Hepatocyte (in vitro differentiated cells): ENCODE measurements at places on chromosomes 11 and 22.

- DNase-seq, result no peak
Measured at GRCh38 chr22:27538666-27539065, 262.9 kb downstream of the MN1 start.

DNA sequence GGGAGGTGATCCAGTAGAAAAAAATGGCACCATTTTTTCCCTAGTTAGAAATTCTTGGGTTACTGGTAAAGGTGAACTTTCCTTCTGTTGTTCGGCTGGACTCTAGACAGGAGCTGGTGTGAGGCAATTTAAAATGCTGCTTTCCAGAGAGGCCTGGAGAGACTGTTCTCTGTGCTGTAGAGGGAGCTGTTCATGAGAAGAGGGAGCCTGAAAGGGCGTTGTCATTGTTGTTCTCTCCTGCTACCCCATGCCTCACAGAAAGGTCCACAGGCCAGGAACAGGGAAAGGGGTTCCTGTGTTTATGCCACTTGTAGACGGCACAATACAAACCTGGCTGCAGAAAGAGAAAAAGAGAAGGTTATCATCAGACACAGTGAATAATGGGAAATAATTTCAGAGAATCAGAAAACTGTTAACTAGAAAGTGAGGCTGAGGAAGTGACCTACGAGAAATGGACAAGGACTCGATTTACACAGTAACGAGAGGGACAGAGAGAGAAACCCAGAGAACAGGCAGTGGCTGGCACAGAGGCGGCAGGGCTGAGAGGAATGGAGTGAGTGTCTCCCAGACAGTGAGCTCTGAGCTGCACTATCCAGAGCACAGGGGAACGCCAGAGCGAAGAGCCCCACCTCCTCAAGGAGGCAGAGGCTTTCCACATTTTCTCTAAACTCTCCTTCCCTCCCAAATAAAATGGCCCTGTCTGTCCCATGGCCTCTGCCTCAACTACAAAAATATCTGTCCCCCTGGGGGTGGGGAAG is 109.2 kb downstream of the RRM1 start:
- DNase-seq, result no peak

DNA sequence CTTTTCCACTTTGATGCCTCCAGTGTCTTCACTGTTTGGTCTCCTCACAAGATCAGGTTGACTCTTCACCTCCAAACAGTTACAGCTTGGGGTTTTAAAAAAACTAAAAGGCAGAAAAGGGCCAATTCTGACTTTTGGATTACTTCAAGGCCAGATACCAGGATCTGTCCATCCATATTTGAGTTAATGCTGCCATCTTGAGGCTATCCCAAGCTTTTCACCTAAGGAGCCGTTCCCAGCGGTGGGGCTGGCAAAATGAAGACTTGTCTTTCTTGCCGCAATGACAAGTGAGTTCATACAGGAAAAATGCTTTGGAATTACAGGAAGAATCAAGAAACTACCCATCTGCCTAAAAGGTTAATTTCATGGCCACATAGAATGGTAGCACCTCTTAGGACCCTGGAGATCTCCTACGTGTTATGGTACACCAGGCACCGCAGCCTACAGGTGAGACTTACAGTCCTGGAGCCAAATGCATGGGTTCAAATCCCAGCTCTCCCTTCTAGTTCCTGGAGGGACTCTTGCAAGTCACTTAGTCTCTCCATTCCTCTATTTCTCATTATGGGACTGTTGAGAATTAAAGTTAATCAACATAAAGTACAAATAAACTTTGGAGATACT is 6.0 kb upstream of the OR5B21 start:
- peak; percentile 73 for DNase-seq

DNA sequence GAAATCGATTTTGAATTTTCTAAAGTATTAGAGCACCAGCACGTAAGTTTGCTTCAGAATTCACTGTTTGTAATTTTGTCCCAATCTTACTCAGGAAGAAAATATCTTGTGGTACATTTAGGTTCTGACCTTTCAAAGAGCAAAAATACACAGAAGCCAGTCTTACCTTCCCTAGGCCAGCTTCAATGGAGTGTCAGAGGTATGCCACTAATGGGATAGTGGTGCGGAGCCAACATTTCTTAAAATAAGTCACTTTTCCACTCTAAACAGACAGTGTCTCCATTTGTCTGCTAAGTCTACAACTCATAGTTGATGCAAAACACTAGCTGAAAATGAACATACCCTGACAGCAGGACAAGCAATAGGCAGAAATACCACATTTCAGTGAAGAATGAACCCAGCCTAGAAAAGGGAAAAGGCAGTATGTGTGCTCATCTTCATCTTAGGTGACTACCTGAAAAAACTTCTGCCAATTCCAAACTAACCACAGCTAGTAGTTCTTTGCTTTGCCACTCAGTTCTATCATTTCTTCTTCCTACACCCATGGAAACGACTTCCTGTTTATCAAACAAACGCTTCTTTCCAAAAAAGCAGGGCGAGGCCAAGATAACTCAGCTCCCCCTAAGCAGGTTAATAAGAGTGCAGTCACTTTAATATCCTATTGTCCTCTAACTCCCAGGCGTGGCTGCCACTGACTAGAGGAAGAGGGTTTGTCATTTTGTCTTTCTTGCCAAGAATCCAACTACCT is 94.0 kb upstream of the APOA1 start:
- DNase-seq, result no peak

- peak; percentile 23 for DNase-seq
Measured at GRCh38 chr11:70048279-70049024, 29.7 kb upstream of the ANO1 start.

- DNase-seq, result no peak
Measured at GRCh38 chr22:16838073-16838472, 12.9 kb upstream of the XKR3 start.

DNA sequence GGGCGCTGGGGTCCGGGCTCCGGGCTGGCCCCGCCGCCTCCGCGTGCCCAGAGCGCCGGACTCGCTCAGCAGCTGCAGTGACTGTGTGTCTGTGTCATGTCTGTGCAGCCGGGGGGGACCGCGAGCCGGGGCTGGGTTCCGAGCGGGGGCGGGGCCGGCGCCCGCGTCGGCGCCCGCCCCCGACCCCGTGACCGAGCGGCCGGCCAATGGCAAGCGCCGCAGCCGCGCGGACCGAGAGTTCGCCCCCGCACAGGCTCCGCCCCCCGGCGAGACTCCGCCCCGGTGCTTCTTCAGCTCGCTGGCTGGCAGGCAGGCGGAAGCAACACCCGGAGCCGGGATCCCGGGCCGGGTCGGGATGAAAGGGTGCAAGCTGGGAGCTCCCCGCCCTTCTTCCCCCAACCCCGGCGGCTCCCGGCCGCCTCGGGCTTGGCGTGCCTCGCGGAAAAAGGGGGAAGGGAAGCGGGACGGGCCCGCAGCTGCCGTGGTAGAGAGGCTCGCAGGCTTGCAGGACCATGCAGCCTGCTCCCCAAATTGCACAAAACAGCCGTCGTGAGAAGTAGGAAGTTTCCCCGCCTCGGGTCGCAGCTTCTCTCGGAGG is 750 bp upstream of the LARGE1 start:
- peak; percentile 99 for DNase-seq

DNA sequence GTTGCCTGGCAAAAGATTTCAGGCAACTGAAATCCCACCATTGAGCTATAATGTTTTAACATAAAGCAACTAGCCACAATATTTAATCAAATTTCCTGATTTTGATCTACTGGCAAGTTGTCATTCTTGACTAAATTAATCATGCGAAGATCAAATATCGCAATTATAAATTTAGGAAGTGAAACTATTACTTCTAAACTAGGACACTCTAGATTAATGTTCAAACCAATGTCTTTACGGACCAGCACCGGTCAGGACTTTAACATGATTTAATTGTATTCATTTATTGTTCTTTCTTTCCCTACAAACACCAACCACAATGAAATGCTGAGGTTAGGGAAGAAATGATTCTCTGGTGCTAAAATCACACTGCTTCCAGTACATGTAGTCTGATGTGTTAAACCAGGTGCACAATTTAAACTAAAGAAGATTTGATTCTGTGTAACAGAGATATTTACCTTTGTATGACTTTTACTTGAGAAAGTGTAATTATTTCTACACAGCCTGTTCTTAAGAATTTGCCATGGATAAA is 14.9 kb downstream of the GAS2 start:
- no peak for DNase-seq

- peak; percentile 48 for DNase-seq
Measured at GRCh38 chr11:64165481-64165841, 452 bp downstream of the MACROD1 start.

DNA sequence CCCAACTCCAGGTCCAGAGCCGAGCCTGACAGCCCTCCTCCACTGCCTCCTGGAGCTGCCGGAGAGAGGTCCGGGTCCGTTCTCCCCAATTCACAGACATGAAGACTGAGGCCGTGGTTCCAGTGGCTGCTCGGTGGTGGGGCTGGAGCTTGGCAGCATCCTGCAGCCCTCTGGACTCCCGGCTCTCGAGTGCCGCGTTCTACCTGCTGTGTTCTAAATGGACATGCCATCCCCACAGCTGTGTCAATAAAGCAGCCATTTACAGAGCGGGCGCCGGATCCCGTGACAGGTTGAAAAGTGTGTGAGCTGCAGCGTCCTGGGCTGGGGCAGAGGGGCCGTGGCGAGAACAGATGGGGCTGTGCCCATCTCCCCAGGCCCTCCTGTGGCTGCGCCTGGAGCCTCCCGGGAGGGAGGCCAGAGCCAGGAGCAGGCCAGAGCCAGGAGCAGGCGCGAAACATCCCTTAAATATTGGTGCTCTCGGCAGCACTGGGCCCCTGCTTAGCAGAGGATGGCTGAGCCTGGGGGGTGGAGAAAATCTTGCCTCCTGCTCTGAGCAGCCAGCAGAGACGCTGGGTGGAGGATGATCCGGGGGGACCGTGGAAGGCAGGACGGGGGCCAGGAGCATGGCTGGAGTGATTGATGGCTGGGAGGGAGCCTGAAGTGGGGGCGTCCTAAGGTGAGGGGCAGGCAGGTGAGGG is 46.2 kb downstream of the FLRT1 start:
- DNase-seq, result no peak

DNA sequence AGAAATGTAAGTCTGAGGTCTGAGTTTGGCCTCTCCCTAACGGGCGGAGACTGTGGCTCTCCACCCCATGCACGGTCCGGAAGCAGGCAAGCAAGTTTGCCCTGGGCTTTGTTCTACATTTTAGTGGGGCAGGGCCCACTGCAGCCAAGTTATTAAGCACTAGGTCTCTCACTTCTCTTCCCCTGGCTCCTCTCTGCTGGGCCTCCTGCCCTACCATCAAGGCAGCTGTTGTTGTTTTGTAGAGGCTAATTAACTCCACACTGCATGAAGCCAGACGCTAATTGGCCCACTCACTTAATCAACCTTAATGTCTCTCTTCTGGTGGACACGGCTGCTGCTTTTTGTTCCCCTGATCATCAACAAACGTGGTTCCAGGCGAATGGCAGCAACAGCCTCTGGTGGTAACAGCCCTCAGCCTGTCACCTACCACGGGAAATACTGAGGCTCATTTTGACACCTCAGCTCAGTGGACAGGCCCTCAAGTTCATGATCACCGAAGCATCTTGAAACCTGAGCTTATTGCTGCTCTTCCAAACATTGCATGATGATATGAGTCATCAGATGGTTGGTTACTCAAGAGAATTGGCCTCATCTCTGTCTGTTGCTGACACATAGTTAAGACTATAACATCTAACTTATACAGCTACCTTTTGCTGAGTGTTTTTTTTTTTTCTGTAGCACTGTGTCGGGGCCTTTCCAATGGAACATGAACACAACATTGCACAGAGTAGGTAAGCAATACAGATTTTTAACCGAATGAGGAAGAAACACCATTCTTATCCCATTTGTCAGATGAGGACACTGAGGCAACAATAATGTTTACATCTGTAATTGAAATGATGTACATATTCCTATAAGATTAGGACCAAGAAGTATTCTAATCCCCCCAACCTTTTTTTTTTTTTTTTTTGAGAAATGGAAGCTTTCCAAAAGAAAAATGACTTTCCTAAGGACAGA is 20.8 kb upstream of the LMO2 start:
- peak; percentile 55 for DNase-seq

GRCh38 chr11:82523141-82523540 is 210.5 kb downstream of the FAM181B start:
- peak; percentile 13 for DNase-seq

GRCh38 chr22:49948116-49948957 is 12.2 kb upstream of the PIM3 start:
- DNase-seq, result no peak

- DNase-seq, result no peak
Measured at GRCh38 chr11:119421351-119421750, 1.6 kb downstream of the THY1 start.

- DNase-seq, result peak; percentile 72
Measured at GRCh38 chr11:17991783-17992433, 20.9 kb downstream of the SERGEF start.

- DNase-seq, result peak; percentile 72
Measured at GRCh38 chr11:122556605-122557004, 98.9 kb upstream of the UBASH3B start.

DNA sequence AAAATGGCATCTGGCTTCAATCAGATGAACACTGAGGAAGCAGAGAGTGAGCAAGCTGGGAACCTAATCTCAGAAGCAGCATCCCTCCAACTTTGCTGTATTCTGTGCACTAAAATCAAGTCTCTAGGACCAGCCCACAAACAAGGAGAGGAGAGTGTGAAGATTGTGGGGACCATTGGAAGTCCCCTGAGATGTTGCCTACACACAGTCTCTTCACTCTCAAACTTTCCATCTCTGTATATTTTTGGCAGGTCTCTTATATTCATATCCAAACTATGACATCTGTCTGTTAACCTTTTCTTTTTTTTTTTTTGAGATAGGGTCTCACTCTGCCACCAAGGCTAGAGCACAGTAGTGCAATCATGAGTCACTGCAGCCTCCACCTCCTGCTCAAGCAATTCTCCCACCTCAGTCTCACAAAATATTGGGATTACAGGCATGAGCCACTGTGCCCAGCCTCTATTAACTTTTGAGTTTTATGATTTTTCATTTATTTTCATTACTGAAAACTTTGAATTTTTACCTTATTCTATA is 1096.4 kb downstream of the TBC1D22A start:
- DNase-seq, result no peak

GRCh38 chr22:32911503-32911902 is 110.0 kb downstream of the TIMP3 start:
- DNase-seq, result no peak

DNA sequence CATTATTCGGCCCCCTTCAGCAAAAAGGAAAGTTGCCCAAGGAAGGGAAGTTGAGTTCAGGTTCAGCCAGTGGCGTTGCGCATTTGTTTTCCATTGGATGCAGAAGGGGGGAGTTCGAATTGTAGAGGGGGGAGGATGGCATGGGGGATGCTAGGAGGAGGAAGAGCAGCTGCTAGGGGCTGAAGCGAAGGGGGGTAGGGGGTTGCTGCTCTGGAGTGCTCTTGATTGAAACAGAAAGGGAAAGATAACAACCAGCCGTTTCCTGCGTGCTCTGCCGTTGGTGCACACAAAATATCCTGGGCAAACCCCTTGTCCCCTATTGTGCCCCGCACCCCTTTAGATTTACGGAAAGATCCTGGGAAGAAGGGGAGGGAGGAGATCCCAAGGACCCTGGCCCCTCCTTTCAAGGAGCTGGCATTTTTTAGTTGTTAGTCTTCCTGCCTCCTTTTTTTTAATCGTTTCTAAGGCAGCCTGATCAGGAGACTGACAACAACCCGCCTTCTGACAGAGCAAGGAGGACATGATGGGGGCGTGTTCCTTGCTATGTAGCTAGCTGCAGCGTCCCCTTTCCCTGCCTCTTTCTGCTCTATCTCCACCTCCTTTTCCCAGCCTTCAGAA is 2.1 kb downstream of the KMT2A start:
- DNase-seq, result peak; percentile 89

GRCh38 chr11:134033696-134034491 is 35.0 kb upstream of the JAM3 start:
- peak; percentile 95 for DNase-seq
